ENCODE measurements at places on chromosomes 12 and 14.
A peak's percentile ranks its signal among the peaks of the same experiment; 100 is the strongest.

DNA sequence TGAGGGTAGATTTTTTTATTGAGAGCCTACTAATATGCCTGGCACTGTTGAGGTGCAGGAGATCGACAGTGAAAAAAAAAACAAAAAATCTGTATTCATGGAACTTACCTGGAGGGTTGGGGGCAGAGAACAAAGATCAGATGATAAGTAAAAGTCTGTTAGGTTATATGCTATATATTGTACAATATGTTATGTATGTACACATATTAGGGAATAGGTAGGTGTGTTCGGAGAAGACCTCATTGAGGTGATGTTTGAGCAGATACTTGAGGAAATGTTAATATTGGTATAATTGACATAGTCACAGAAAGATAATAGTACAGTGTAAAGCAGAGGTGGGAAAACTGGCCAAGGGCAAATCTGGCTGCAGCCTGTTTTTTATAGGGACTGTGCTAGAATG, 5.6 kb downstream of the ARF6 start:
- DNase-seq: no peak

DNA sequence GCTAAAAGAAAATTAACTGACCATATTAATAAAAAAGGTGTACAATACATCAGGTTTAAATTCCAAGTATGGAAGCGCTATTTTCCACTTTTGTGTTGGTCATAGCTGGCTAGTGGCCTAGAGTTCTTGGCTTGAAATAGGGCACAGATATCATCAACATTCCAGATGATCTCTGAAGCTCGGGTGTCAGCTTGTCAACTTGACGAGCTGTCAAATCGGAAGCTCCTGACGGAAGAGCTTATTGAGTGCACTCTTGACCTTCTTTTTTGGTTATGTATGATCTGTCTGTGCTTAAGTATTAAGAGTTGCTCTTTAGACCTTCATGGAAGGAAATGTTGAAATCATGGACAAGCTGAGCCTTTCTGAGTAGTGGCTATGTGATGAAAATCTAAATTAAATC, 177.9 kb downstream of the APAF1 start:
- no peak for DNase-seq

DNA sequence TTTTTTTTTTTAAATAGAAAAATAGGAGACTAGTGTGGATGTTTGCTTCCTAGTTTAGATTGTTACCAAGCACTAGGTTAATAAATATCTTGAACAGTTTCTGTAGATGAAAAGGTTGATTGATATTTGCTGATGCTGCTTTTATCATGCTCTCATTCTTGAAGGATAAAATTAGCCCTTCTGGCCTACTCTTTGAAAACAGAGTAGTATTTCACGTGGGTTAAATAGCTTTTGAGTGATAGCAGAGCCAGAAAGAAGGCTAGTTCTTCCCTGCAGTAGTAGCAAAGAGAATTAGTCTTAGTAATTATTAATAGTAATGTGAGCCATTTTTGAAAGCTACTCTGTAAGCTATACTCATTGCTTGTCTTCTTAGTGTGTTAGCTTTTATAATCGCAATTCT, 5.2 kb downstream of the NEDD1 start:
- no peak for DNase-seq

GRCh38 chr14:31770271-31770670, 209.1 kb downstream of the NUBPL start:
- DNase-seq: no peak

DNA sequence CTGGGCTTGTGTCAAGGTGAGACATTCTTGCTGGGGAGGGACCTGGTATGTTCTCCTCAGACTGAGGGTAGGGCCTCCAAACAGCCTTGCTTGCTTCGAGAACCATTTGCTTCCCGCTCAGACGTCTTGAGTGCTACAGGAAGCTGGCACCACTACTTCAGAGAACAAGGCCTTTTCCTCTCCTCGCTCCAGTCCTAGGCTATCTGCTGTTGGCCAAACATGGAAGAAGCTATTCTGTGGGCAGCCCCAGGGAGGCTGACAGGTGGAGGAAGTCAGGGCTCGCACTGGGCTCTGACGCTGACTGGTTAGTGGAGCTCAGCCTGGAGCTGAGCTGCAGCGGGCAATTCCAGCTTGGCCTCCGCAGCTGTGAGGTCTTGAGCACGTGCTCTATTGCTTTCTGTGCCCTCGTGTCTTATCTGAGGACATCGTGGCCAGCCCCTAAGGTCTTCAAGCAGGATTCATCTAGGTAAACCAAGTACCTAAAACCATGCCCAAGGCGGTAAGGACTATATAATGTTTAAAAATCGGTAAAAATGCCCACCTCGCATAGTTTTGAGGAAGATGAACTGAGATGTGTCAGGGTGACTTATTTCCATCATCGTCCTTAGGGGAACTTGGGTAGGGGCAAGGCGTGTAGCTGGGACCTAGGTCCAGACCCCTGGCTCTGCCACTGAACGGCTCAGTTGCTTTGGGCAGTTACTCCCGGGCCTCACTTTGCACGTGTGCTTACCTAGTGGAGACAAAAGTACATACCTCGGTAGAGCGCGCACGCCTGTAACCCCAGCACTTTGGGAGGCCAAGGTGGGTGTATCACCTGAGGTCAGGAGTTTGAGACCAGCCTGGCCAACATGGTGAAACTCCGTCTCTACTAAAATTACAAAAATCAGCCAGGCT, 4.3 kb downstream of the GAPDH start:
- peak; percentile 14 for DNase-seq

GRCh38 chr12:15563663-15564062, 225.5 kb downstream of the EPS8 start:
- DNase-seq: peak; percentile 38

DNA sequence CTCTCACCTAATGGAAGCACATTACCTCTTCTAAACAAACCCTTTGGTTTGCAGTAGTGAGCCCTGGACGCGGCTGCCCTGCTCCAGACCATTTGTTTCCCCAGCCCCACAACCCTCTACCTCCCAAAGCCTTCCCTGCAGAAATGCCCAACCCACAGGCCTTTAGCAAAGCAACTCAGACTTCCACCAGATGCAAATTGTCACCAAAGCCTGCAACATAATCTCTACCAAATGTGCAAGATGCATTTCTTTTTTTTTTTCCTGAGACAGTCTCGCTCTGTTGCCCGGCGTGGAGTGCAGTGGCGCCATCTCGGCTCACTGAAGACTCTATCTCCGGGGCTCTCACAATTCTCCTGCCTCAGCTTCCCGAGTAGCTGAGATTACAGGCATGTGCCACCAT, 56.2 kb downstream of the VWF start:
- DNase-seq: no peak
